ENCODE measurements at places on chromosomes 7 and 10.

GRCh38 chr10:95635319-95635733, 21.2 kb downstream of the ALDH18A1 start:
- no peak for DNase-seq

GRCh38 chr10:67262675-67263074, 336.8 kb downstream of the LRRTM3 start:
- no peak for DNase-seq

DNA sequence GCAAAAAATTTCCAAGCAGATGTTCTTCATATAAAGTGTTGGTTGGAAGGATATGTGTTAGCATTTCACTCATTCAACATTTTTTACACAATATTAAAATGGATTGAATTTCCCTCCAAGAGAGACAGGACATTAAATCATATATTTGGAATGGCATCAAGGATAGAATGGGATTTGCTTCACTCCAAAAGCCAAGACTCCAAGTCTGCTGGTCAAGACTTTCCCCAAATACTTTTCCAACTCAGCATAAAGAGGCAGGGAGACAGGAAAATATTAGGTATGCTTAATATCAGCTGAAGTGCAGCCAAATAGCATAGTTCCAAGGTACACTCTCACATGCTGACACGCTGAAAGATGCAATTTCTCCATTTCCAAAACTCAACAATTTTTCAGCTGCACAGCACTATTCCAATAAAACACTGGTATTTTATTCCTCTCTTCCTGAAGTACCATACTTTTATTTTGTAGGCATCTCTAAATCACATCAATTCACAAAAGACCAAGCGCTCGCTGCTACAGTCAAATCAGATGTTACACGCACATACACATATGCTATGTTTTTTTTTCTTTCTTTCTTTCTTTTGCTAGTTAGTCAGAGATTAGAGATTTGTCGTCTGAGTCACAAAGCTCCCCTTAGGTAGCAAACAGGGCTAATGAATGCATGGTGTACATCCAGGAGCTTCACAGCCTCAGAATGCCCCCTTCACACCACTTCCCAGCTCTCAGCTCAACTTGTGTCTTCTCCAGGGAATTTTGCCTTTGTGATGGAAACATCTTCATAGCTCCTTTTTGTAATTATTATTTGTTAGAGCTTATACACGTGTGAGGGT, 1033.8 kb upstream of the AUTS2 start:
- no peak for DNase-seq

- DNase-seq = no peak
Observed at GRCh38 chr7:108503112-108504026, 22.6 kb downstream of the PNPLA8 start.

DNA sequence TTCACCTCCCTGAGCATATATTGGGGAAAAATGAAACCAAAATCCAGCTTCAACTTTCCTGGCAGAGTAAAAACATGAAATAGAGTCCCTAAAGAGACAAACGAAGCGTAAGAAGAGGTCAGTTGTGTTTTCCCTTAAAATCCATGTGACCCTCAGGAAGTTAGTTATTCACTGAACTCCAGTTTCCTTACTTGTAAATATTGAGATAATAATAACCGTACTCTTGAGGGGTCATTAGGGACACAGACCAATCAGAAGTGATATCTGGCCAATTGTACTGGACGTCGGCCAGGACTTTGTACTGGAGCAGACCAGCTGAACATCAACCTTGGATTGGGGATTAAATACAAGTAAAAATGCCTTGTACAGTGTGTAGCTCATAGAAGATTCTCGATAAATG, 167.0 kb downstream of the GATA3 start:
- no peak for DNase-seq

DNA sequence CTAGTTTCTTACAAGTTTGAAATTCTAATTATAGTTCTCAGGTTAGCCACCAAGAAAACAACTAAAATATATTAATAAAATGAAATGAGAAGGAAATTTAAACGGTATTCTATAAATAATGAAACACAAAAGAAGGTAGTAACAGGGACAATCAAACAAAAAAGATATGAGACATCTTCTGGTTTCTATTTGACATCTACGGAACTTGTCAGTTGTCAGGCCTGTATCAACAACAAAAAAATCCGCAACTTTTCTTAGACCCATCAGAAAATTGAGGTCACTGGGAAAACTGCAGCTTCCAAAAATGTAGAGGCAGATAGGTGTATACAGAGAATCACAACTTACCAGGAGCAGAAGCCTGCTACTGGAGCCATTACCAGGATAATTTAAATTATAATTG, 70.6 kb downstream of the ZPBP start:
- DNase-seq = no peak

DNA sequence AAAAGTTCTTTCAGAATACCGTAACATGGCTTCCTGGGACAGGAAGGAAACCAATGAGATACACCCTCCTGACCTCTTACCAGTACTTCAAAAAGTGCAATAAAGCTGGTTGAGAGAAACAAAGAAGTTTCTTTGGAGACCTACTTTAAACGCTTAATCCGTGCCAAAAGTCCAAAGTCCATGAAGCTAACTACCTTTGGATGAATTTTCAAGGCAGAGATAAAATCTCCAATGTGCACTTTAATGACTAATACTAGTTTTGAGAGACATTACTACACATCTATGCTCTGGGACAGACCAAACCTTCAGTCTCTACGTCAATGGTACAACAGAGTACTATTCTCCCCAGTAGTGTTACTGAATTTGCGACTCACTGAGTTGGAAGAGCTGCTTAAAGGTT, 46.1 kb downstream of the UBE2H start:
- peak; percentile 45 for DNase-seq

DNA sequence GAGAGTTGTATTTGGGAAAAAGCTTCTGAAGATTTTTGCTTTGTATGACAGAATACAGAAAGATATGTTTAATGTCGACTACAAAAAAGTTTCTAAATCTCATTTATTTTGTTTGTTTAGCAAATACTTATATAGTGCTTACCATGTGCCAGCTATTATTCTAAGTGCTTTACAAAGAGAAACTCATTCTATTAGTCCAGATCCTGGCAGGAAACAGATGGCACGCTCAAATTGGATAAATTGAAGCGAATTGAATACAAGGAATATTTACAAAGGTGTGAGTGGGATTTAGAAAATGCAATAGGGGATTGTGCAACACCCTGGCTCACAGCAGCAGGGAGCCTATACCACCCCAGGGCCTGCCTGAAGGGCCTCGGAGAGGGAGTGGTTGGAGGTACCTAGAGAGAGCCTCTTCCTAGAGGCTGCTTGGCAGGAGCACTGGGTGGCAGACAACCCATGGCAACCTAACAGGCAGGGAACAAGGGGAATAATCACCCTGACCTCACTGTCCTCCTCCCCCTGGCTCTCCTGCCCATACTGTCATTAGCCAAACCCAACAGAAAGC, 27.6 kb upstream of the FAM204A start:
- DNase-seq = no peak

- no peak for DNase-seq
Observed at GRCh38 chr7:2999078-2999500, 44.6 kb downstream of the CARD11 start.

DNA sequence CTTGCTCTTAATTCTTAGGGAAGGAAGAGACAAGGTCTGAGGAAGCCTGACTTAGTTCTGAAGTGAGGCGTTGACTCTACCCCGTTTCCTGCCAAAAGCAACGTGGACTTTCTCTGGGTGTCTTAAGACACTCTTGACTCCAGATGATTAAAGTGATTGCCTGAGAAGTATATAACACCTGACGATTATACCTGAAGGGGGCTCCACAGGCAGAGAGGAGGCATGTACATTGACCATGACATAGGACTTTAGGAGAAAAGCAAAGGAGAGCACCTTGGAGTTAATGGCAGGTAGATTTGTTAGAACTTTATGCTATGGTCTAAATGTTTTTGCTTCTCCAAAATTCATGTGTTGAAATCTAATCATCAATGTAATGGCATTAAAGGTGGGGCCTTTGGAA, 15.9 kb downstream of the ITGB8 start:
- no peak for DNase-seq

- no peak for DNase-seq
Observed at GRCh38 chr7:95435422-95435780, 573 bp upstream of the PON2 start.

Measured in central memory CD4-positive, alpha-beta T cell (primary cell).